ENCODE measurements at places on chromosomes 4 and X.
A peak's percentile ranks its signal among the peaks of the same experiment; 100 is the strongest.

DNA sequence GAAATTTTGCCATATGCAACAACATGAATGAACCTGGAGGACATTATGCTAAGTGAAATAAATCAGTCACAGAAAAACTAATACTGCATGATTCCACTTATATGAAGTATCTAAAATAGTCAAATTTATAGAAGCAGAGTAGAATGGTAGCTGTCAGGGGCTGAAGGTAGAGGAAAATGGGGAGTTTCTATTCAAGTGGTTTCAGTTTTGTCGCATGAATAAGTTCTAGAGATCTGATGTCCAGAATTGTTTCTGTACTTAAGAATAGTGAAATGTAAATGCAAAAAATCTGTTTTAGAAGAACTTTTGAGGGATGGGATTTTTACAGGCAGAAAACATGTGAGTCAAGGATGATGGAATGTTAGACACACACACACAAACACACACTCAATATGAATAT lies 34.1 kb downstream of the SLITRK4 start:
- no peak for DNase-seq

DNA sequence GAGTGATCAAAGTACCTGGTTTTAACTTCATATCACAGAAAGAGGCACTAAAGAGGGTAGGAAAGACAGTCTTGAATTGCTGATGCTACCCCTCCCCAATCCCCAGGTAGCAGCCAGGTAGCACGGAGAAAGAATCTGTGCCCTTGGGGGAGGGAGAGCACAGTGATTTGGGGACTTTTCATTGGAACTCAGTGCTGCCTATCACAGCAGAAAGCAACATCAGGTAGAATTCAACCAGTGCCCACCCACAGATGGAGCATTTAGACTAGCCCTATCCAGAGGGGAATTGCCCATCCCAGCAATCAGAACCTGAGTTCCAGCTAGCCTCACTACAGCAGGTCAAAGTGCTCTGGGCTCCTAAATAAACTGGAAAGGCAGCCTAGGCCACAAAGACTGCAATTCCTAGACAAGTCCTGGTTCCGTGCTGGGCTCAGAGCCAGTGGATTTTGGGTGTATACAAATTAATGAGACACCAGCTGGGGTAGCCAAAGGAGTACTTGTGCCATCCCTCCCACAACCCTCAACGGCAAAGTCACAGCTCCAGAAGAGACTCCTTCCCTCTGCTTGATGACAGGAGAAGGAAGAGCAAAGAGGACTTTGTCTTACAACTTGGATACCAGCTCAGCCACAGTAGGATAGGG lies 228.1 kb downstream of the THOC2 start:
- DNase-seq = no peak

DNA sequence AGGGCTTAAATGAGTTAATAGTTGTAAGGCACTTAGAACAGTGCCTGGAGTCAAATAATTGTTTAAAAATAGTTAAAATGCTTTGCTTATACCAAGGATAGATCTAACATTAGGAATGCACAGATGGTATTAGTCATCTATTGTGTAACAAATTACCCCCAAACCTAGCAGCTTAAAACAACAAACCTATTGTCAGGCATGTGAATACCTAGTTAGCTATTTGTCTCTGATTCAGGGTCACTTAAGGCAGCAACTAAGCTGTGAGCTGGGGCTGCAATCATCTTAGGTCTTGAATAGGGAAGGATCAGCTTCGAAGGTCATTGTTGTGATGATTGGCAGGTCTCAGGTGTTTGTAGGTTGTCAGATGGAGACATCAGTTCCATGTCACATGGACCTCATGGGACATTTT lies 42.4 kb upstream of the AGA start:
- no peak for DNase-seq

- DNase-seq = no peak
Measured at GRCh38 chrX:42680666-42681065, 97.3 kb downstream of the PPP1R2C start.

- DNase-seq = no peak
Measured at GRCh38 chrX:150680974-150681373, 12.2 kb upstream of the MTMR1 start.

- DNase-seq = no peak
Measured at GRCh38 chrX:118261151-118261550, 84.8 kb upstream of the WDR44 start.

- no peak for DNase-seq
Measured at GRCh38 chrX:153351981-153352380, 18.0 kb downstream of the ZNF275 start.

DNA sequence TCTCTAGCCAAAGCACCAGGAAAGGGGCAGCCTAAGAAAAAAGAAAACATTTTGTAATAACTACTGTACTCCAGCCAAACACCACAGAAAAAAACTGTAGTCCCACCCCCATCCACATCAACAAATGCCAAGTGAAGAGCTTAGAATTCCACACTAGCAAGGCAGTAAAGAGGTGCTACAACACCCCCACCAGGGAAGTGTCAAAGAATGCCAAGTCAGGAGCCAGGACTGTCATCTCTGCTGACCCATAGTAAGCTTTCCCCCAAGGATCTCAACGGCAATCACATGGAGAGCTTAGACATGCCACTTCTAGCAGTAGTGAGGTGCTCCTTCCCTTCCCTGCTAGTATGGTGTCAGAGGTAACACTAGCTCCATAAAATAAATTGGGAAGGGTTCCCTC lies 34.4 kb upstream of the CCDC160 start:
- DNase-seq = no peak

GRCh38 chr4:126396703-126397102 lies 1081.9 kb downstream of the FAT4 start:
- DNase-seq = no peak

GRCh38 chr4:100588076-100588475 lies 70.3 kb upstream of the EMCN start:
- DNase-seq = no peak

- no peak for DNase-seq
Measured at GRCh38 chrX:24069877-24070276, 15.1 kb downstream of the EIF2S3 start.

GRCh38 chrX:30144971-30145731 lies 70.2 kb upstream of the MAGEB2 start:
- no peak for DNase-seq

GRCh38 chr4:175412746-175413145 lies 399.3 kb downstream of the GPM6A start:
- DNase-seq = no peak

- DNase-seq = no peak
Measured at GRCh38 chr4:13190093-13190721, 293.9 kb downstream of the RAB28 start.

GRCh38 chr4:158333820-158334219 lies 123.5 kb downstream of the TMEM144 start:
- no peak for DNase-seq

- no peak for DNase-seq
Measured at GRCh38 chr4:30443289-30443688, 276.9 kb upstream of the PCDH7 start.

DNA sequence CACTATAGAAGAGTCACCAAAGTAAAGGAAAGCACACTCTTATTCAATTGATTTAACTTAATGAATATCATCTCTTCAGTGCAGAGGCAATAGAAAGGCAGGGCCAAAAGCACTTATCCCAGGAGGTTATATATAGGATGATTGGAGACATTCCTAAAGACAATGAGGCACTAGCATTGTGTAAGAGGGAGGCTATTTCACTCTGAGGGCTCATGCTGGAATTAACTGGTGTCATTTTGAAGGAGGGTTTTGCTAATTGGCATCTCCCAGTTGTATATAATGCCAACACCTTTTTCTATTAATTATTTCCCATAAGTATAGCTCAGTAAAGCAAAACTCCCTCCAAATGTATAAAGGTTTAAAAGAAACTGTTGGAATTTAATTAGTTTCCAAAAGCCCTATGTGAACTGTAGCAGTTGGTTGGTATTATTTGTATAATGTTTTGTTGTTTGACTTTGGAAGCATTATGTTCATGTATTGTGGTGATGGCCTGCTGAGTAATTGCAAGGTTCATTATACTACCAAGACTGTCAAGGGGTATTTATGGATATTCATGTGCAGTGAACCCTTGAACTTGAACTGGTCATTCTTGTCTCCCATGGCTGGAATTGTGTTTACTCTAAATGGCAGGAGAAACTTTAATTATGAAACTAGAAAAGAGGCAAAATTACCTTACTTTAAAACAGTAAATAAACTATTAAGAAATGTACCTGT lies 270.3 kb downstream of the BMPR1B start:
- DNase-seq = no peak

GRCh38 chrX:145292218-145292617 lies 44.9 kb downstream of the SPANXN1 start:
- DNase-seq = no peak

- DNase-seq = no peak
Measured at GRCh38 chr4:118557298-118557851, 127.8 kb upstream of the METTL14 start.

DNA sequence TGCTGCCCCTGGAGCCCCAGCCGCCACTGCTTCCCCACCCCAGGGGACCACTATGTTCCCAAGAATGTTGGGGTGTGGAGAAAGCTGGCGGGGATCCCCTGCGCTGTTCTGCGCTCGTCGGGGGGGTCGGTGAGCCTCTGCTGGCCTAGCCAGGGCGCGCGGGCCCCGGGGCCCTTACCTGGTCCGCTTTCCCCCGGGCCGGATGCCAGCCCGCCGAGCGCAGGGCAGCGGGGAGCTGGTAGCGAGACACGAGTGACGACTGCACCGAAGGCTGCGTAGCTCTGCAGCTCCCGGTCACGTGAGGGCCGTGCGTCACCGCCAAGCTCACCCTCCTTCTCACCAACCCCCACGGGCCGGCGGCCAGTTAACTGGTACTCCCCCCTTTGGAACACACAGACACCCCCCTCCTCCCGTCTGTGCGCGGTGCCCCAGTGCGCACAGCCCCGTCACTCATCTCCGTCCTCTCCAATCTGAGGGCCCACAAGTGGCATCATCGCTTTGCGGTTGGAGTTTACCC lies at the start of gene BEX1:
Gene BEX1, minus strand, starts transcription at position 254 of the 517 bp plus-strand sequence. CDS start 897 bp downstream, outside the sequence.
- DNase-seq = no peak

- DNase-seq = no peak
Measured at GRCh38 chrX:85107407-85107806, 103.7 kb downstream of the APOOL start.

DNA sequence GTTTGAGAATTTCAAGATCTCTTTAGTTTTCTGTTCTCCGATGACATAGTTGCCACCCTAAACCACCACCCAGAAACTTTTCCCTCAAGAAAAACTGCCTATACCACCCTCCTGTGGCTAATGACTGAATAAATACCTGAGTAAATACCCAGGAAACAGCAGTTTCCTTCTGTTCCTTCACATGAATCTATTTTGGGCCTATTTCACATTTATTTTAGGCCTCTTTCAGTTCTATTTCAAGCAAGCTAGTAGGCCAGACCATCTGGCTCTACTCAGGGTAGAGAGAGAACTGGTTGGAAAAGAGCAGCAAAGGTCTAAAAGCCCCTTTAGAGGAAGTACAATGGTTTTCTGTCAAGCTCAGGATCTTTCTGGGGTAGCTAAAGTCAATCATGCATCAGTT lies 23.4 kb downstream of the ARHGEF9 start:
- DNase-seq = no peak

DNA sequence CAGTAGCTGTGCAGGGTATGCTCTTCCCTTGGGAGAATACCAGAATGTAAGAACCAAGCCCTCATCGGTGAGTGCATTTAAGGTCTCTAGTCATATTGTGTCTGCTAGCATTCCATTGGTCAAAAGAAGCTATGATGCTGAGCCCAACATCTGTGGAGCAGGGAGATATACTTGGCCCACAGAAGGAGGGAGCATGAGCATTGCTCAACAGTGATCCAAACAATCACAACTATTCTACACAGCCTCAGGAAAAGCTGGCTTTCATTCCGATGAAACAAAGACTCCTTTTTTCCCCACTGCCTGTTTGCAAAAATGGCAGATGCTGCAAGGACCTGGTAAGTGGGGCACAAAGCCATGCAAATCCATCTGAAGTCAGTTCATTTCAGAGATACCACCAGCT lies 80.6 kb upstream of the DHX15 start:
- no peak for DNase-seq

- no peak for DNase-seq
Measured at GRCh38 chr4:184765473-184766340, 31.8 kb upstream of the CENPU start.

DNA sequence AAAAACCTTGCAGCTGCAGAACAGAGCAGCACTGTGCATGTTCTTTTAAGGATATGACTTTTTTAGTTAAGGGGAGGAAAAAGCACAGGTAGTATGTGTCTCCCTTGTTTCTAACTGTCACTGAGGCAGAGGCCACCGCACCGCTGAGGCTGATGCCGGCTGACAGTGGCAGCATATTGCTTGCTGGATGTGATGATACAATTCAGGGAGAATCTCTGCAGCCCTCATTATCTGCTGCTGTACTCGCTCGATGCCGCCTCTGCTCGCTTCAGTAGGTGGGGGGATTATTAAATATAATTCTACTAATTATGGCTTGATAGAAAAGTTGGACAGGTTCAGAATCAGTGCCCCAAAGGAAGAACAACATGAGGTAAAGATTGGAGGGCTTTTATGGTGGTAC lies 378.8 kb upstream of the NOCT start:
- DNase-seq = no peak

- no peak for DNase-seq
Measured at GRCh38 chr4:40455340-40455902, 120.3 kb downstream of the CHRNA9 start.

- DNase-seq = no peak
Measured at GRCh38 chr4:108263057-108263456, 94.3 kb upstream of the LEF1 start.

DNA sequence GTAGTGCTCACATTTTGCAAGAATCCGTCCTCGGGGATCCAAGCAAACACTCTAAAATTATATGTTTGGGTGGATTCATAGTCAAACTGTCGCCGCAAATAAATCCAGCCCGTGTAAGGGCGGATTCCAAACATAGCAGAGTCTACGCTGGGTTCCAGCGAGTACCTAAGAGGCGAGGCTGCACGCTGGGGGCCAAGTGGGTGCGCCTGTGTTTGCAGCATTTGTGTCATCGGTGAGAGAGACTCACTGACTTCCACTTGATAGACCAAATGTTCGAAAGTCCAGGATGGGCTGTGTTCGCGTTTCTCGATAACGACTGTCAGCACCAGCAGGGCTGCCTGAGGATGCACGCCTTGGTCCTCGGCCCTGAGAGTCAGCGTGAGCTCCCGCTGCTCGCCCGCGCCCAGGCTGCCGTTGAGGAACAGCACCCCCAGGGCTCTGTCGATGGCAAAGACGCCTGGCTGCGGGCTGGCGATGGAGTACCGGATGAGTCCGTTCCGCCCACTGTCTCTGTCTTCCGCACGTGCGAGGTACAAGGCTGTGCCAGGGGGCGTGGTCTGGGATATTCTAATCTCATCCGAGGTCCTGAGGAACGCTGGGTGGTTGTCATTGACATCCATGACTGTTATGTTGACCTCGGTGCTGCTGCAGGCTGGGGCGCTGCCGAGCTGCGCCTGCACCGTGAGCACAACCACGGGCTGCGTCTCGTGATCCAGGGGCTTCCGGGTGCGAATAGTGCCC lies 158.7 kb downstream of the DCHS2 start:
- peak; percentile 9 for DNase-seq

- DNase-seq = no peak
Measured at GRCh38 chrX:46611658-46612362, 38.2 kb downstream of the CHST7 start.

DNA sequence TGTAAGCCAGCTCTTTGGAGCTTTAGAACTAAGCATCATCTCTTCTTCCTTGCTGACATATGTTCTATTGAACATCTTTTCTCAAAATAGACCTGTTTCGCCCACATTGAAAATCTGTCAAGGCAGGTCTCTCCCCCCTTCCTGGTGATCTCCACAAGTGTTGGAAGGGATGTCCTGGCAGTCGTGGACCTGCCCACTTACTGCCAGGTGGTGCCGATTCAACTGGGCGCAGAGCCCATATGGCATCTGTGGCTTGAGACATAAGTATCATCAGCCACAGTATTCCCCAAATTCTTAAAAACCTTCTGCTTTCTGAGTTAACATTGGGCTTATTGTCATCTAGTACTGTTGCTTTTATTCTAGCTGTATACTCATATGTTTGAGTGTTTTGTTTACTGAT lies 969.3 kb upstream of the FTHL17 start:
- DNase-seq = no peak
